GOT3 (cell line): ENCODE measurements at places on chromosomes 11 and 22.

GRCh38 chr11:12864316-12865156, 144.6 kb upstream of the RASSF10 start:
- DNase-seq = no peak

GRCh38 chr11:19059833-19060232, 684 bp downstream of the MRGPRX2 start:
- DNase-seq = no peak

- DNase-seq = no peak
These were observed 328.1 kb upstream of the PITPNB start for GRCh38 chr22:28247136-28247535.

- DNase-seq = no peak
These were observed 27.6 kb upstream of the TTC12 start for GRCh38 chr11:113286509-113287497.

- no peak for DNase-seq
These were observed 1220.2 kb downstream of the JRKL start for GRCh38 chr11:97610000-97610399.

GRCh38 chr11:44178381-44178780, 82.9 kb downstream of the EXT2 start:
- no peak for DNase-seq
